HFFc6 (cell line): ENCODE measurements at places on chromosomes 7 and 10. TPM values are rescaled to one million over a fixed set of nuclear protein-coding genes. Genes with fewer than 3 reads are reported as not detected.
A peak's percentile ranks its signal among the peaks of the same experiment; 100 is the strongest.

DNA sequence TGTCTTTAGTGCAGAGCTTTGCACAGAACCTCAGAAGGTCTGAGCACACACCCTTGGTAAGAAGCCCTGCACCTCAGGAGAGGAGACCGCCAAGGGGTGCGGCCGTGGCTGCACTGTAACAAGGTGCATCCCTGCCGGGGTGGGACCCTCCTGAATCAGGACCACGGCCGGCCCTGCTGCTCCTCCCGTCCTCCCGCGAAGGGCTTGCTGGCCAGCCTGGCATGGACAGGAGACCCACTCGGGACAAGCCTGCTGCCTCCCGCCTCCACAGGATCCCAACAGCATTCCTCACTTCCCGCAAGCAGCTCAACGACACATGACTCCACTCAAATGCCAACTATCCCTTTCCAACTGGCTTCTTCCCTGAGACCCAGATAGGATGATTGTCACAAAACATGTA, 12.8 kb downstream of the WDR86 start:
- H3K4me1 ChIP-seq: no peaks in the 10 kb centered on the region
- DNase-seq: no peak
- H3K27ac ChIP-seq: no peak overlapping the region
- no peak overlapping the region for H3K4me3 ChIP-seq
- H3K36me3 ChIP-seq: no peaks in the 10 kb centered on the region
- peaks cover 26% of the 10 kb centered on the region for H3K27me3 ChIP-seq

DNA sequence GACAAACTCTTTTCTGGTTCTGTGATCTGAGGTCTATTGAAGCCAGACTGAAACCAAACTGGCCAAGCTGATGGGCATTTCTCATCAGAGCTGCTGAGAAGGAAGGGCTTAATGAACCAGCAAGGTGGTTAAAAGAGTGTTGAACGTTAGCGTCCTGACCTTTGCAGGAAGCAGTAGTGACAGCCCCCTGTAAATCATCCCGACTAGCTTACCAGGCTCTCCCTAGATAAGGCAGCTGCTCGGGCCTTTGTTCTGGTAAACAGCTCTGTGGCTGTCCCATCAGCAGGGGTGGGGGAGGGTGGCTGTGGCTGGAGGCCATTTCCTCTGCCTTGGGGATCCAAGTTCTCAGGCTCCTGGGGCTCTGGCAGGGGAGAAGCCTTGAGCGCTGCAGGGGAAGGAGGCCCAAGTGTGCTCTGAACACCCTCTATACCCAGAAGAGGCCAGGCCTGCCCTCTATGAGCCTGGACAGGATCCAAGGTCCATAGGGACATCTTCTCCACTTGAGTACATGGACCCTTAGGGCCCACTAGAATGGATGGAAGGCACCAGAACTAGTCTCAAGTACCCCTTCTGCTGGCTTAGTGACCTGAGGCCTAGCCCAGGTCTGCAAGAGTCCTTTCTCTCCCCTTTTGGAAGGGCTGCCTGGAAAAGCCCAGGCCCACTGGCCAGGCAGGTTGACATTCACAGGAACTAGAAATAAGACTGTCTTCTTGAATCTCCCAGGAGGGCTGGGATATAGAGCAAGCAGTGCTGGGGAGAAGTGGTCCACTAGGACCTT, 134.6 kb downstream of the ARHGAP22 start:
- peaks cover 23% of the 10 kb centered on the region for H3K36me3 ChIP-seq
- H3K4me3 ChIP-seq: no peak overlapping the region
- peak overlapping the region; percentile 56; the same call in 1 of the 2 replicates for H3K27ac ChIP-seq
- DNase-seq: no peak
- H3K4me1 ChIP-seq: peaks cover 32% of the 10 kb centered on the region

- H3K27ac ChIP-seq: no peak overlapping the region
- peaks cover 43% of the 10 kb centered on the region for H3K36me3 ChIP-seq
- no peaks in the 10 kb centered on the region; the same call in 1 of the 2 replicates for H3K27me3 ChIP-seq
- no peak for DNase-seq
- H3K4me1 ChIP-seq: peaks cover 97% of the 10 kb centered on the region
- no peak overlapping the region for H3K4me3 ChIP-seq
These were observed 45.3 kb downstream of the DLD start for GRCh38 chr7:107936312-107936711.

DNA sequence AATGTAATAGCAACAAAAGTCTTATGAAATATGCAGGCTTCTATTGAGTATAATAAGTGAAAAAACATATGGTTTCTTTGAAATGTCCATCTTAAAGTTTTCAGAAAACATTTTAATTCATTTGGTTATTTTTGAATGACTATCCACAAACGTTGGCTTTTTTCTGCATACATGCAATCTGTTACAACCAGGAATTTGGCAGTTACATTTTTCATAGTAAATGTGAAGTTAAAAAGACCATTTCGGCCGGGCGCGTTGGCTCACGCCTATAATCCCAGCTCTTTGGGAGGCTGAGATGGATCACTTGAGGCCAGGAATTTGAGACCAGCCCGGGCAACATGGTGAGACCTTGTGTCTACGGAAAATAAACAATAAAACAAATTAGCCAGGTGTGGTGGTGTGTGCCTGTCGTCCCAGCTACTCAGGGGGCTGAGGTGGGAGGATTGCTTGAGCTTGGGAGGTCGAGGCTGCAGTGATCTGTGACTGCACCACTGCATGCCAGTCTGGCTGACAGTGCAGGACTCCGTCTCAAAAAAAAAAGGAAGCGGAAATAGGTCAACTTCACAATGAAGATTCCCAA, 73.9 kb upstream of the NMT2 start:
- H3K36me3 ChIP-seq: peaks cover 9% of the 10 kb centered on the region; the same call in 1 of the 2 replicates
- peaks cover 6% of the 10 kb centered on the region; the same call in 1 of the 2 replicates for H3K4me1 ChIP-seq
- H3K4me3 ChIP-seq: no peak overlapping the region
- H3K27me3 ChIP-seq: peaks cover 1% of the 10 kb centered on the region
- no peak overlapping the region for H3K27ac ChIP-seq

Gene PITX3
- total RNA-seq: not detected in 3 replicates
